ENCODE measurements at places on chromosomes 11 and 22.
A peak's percentile ranks its signal among the peaks of the same experiment; 100 is the strongest.

DNA sequence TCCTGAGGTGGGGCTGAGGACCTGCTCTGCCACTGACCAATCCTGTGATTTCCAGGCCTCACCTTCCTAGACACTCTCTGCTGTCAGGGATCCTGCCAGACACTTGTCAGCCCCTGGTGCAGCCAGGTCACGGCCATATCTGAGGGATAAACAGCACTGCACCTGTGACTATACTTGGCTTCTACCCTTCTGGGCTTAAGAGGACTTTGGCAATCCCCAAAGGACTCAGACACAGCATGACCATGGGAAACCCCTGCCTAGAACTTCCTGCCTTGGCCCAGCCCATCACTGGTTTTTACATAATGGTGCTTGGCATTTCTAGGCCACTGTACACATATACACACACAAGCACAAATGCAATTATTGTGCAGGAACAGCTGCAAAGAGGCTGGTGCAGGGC is 11.6 kb upstream of the OLFML1 start:
- DNase-seq: no peak

- DNase-seq: no peak
These were observed 138.3 kb downstream of the GUCY1A2 start for GRCh38 chr11:106879832-106880546.

DNA sequence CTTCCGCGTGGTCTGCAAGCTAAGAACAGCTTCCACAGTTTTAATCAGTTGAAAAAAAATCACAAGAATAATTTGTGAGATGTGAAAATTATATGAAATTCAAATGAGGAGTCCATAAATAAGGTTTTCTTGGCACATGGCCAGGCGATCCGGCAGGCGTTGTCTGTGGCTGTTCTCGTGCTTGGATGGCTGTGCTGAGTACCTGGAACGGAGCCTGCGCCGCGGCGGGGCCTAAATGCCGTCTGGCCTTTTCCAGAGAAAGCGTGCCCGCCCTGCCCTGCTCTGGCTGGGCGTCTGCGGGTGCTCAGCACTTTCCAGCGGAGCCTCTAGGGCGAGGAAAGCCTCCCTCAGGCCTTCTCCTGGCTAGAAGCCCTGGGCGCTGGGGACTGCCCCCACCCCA is 41.8 kb downstream of the OSBPL5 start:
- DNase-seq: no peak

DNA sequence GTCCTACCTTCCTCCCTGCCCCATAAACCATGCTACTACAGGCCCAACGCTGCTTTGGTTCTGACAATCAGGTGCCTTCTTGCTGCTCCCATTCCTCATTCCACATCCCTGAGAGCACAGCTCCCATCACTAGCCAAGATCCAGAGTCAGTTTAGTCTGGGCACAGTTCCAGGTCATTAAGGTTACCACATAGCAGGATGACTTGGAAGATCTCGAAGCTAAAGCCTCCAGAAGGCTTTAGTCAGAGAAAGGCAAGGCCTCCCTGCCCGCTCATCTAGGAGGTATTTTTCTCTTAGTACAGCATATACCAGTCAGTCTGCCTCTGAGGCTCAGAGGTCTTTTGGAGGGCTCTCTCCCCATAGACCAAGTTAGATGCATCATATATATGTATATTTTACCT is 30.3 kb downstream of the TRIM66 start:
- no peak for DNase-seq

GRCh38 chr11:83976086-83976485 is 689.9 kb upstream of the CCDC90B start:
- DNase-seq: no peak

- DNase-seq: no peak
These were observed 39.0 kb downstream of the RTL6 start for GRCh38 chr22:44459041-44459440.

GRCh38 chr11:79418241-79418640 is 22.6 kb downstream of the TENM4 start:
- no peak for DNase-seq

- no peak for DNase-seq
These were observed 123.6 kb upstream of the TIMP3 start for GRCh38 chr22:32677876-32678275.

DNA sequence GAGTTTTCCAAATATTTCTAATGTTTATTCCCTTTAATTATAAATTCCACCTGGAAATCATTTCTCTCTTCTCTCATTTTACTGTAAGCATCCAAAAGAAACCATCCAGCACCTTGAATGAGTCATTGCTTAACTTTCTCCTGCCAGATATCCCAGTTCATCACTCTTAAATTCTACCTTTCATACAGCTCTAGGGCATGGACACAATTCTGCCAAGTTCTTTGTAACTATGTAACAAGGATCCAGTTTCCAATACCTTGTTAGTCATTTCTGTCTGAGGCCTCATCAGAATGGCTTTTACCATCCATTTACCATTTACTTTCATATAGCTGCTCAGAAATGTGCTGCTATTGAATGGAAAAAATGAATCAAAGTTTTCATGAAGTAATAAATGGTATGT is 455.4 kb upstream of the TENM4 start:
- DNase-seq: no peak

DNA sequence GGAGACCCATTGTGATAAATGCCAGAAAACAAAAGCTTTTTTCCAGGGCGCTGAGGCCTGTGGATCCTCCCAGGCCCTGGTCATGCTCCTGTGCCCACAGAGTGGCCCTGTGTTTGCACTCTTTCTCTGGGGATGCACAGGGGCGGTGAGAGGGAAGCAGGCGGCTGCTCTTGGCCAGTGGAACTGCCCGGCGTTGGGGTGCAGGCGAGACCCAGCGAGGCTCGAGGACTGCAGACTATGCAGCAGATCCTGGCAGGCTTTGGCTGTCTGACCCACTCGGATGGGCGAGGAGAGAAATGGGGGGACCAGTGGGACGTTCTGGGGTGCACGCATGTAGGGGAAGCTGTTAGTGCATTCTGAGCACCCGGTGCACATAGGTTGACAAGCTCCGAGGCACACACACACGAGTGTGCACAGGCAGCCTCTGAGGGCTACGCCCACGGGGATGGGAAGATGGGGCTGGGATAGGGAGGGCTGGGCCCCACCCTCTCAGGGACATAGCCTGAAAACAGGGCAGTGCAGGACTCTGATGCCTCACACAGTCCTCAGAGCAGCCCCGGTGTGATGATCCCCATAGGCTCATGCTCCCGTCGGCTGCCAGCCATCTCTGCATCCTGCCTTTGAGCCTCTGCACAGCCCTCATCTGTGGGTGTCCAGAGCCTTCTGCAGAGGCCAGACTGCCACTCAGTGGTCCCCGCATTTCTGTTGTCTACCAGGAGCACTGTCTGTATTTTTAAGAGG is 1233.5 kb downstream of the BRD1 start:
- no peak for DNase-seq

- DNase-seq: no peak
These were observed 4.0 kb upstream of the ATP5MG start for GRCh38 chr11:118397448-118397847.

DNA sequence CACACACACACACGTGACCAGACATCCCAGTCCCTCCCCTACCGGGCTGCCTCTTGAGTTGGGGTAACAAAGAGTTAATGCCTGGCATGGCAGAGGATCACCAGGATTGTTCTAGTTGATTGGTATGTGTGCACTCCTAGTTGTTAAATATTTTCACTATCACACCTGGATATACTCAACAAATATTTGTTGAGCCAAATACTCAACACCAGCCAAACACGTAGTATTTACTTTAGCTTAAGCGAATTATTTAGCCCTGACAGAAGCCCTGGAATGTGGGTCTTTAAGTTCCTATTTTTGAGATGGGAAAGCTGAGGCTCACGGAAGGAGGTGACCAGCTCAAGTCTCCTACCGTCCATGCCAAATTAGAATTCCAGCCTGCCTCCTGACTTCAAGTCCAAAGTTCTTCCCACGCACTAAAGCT is 10.5 kb downstream of the CD3E start:
- peak; percentile 45 for DNase-seq

- no peak for DNase-seq
These were observed 239.7 kb upstream of the API5 start for GRCh38 chr11:43072096-43072495.

- no peak for DNase-seq
These were observed 32.2 kb upstream of the AMOTL1 start for GRCh38 chr11:94735907-94736306.

- peak; percentile 90 for DNase-seq
These were observed 76.4 kb downstream of the YAP1 start for GRCh38 chr11:102186551-102187191.

DNA sequence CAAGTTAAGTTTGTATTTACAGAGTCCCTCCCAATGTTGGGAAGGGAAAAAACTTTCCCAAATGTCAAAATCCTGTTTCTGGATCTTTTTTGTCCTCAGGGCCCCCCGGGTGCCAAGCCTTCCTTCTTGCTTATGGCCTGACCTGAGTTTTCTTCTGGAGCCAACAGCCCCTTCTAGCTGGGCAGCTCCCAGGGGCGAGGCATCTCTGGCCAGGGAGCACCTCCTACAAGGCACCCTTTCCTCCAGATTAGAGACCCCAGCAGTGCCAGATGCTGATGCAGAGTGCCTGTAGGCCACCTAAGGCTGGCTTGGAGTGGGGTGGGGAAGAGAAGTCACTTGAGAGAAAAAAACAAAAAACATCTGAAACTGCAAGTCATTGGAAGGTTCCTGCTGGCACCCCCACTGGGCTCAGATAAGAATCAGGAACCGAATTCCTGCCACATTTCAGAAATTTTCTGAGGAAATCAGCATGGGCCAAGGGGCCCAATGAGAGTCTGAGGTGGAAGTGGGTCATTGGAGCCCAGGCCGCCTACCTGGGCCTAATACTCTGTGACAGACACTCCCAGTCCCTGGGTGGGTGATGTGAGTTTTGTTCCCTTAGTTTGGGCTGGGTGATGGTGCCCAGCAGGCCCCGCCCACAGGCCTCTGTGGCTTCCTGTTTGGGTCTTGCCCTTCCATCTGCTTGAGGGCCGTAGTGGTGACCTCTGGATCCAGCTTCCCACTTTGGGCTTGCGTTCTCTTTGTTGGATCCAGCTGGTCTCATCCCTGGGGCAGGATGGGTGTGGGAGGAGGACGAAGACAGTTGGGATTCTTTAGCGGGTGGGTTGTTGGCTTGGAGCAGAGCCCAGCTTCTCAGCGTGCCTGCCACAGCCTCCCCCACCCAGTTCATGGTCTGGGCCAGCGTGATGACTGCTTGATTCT is 40.6 kb downstream of the PARVA start:
- DNase-seq: no peak

DNA sequence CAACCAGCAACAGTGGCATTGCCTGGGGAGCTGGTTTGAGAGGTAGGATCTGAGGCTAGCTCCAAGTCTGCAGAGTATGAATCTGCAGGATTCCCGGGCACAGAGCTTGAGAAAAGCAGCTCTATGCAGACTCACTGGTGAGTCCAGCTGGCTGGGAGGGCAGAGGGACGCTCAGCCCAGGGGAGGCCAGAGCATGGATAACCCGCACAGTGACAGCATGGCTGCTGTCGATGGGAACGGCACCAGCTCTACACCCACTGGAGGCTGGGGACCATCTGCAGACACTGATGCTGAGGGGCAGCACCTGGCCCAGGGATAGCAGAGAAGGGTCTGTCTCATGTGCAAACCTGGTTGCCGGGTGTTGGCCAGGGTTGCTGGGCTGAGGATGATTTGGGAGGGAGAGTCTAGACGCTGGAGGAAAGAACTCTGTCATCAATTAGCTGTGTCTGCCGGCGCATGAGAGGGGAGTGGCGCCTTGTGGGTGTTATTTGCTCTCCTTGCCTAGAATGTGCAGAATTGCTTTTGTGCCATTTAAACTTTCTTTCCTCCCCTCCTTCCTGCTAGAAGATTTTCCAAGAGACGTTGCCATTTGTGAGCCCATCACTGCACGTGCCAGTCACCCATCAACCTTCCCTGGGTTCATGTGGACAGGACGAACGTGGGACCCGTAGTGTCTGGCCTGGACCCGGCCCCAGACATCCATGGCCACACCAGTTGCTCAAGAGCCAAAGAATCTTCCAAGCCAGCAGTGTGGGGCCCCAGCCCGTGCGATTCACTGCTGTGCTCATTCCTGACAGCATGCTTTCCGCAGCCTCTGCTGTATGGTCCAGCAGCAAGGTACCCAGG is 19.1 kb upstream of the LINC01488 start:
- DNase-seq: no peak

- no peak for DNase-seq
These were observed 186.5 kb upstream of the TENM4 start for GRCh38 chr11:79627281-79627680.

GRCh38 chr11:102986815-102987214 is 31.3 kb upstream of the MMP13 start:
- DNase-seq: no peak

DNA sequence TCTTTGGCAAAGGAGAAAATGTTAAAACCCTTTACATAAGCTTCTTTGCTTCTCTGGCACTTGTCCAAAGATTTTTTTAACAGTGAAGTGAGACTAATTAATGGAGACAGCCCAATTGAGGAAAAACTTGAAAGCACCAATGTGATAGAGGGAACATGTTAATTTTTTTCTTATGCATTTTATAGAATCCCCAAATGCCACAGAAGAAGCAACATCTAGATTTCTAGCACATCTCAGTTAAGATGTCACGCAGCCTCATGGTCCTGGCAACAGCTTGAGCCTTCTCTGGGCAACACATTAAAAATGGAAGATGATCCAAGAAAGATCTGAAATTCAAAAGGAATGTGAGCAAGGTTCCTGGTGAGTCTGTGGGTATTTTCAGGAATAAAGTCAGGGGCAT is 48.5 kb downstream of the PACSIN2 start:
- DNase-seq: no peak

DNA sequence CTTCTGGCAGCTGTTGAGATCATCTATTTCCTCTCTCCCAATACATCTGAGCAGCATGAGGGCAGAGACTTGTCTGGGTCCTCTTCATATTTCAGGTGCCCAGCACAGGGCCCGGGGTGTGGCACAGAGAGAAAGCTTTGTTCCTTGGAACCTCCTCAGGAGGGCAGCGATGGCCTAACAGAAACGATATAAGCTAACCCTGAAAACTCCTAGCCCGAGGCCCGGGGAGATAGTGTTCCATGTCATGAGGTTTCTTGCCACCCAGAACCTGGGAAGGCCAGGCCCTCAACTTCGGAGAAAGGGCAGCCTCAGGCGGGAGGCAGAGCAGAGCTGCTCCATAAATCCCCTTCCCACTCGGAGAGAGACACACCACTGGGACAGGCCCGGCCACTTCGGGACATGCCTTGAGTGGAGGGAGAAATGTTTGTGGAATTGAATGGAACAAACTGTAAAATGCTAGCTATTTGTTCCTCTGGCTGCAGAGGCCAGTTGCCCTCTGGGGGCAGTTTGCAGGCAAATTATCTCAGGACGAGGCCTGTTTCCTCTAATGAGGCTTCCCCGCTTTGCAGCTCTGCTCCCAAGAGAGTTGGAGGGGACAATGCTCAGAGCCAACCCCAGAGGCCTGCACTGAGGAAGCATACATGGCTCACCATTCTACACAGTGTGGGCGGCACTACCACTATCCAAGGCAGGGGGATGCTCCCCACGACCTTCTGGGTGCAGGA is 11.6 kb downstream of the ARRB1 start:
- DNase-seq: no peak

- DNase-seq: no peak
These were observed 44.5 kb upstream of the DKK3 start for GRCh38 chr11:12052676-12053605.

Measured in HepG2 (cell line).